Smooth muscle cell of the umbilical artery (primary cell): ENCODE measurements at places on chromosomes 5 and 9. TPM values are rescaled to one million over a fixed set of nuclear protein-coding genes. Genes with fewer than 3 reads are reported as not detected.

Gene ELAVL2
- under 0.01 TPM in 1 of 2 replicates, not detected in the other for total RNA-seq

Gene GALNT10
- 91.2 and 182 TPM in 2 replicates for total RNA-seq

Gene TSSK1B
- total RNA-seq = 0.30 and 0.46 TPM in 2 replicates

Gene TCOF1
- total RNA-seq = 14.6 and 35.4 TPM in 2 replicates

Gene HCN1
- not detected in 2 replicates for total RNA-seq

Gene RGS14
- 3.9 and 4.2 TPM in 2 replicates for total RNA-seq

Gene TRAF1
- 2.1 and 3.1 TPM in 2 replicates for total RNA-seq

Gene CCDC180
- total RNA-seq = 1.4 and 1.8 TPM in 2 replicates

Gene CDH9
- 0.59 TPM in 1 of 2 replicates, not detected in the other for total RNA-seq

Gene SLC27A4
- total RNA-seq = 16.3 and 22.0 TPM in 2 replicates

Gene PLPP7
- total RNA-seq = 5.3 and 6.1 TPM in 2 replicates

Gene PTTG1
- total RNA-seq = 49.0 and 137 TPM in 2 replicates

Gene AMBP
- total RNA-seq = not detected in 2 replicates

Gene MAMDC4
- total RNA-seq = 2.7 and 4.0 TPM in 2 replicates

Gene SLC1A3
- 5.3 and 14.3 TPM in 2 replicates for total RNA-seq

Gene SLC25A2
- total RNA-seq = 0.28 and 0.30 TPM in 2 replicates

Gene COL23A1
- total RNA-seq = 0.09 TPM in 1 of 2 replicates, not detected in the other

Gene GHR
- 2.7 and 3.2 TPM in 2 replicates for total RNA-seq

Gene DDX4
- total RNA-seq = 0.05 TPM in 1 of 2 replicates, not detected in the other

Gene LCN9
- total RNA-seq = not detected in 2 replicates

Gene GFI1B
- total RNA-seq = 0.05 TPM in 1 of 2 replicates, not detected in the other

Gene SLC22A4
- total RNA-seq = 3.8 and 4.8 TPM in 2 replicates

Gene CCNO
- total RNA-seq = 0.14 TPM in 1 of 2 replicates, not detected in the other

Gene FOXD4L4
- 0.18 TPM in 1 of 2 replicates, not detected in the other for total RNA-seq

Gene FGF1
- 3.3 and 12.5 TPM in 2 replicates for total RNA-seq

Gene KIF4B
- 0.09 TPM in 1 of 2 replicates, not detected in the other for total RNA-seq

Gene SLC27A6
- under 0.01 and 0.32 TPM in 2 replicates for total RNA-seq

Gene LHX3
- not detected in 2 replicates for total RNA-seq

Gene SLC46A2
- total RNA-seq = not detected in 2 replicates

Gene TTC33
- total RNA-seq = 14.7 and 16.3 TPM in 2 replicates

Gene WNT8A
- total RNA-seq = not detected in 2 replicates

Gene AQP7
- total RNA-seq = not detected in 2 replicates

Gene FOCAD
- total RNA-seq = 55.2 and 129 TPM in 2 replicates

Gene HTR4
- not detected in 2 replicates for total RNA-seq

Gene RETREG1
- total RNA-seq = 0.83 and 1.2 TPM in 2 replicates

Gene PLAC8L1
- total RNA-seq = 0.59 TPM in 1 of 2 replicates, not detected in the other

Gene OR1Q1
- total RNA-seq = not detected in 2 replicates
